ENCODE measurements at places on chromosomes 6 and 20. TPM values are rescaled to one million over a fixed set of nuclear protein-coding genes. Genes with fewer than 3 reads are reported as not detected.

GRCh38 chr6:74853991-74854390 is 351.9 kb downstream of the COL12A1 start:
- DNase-seq: no peak

DNA sequence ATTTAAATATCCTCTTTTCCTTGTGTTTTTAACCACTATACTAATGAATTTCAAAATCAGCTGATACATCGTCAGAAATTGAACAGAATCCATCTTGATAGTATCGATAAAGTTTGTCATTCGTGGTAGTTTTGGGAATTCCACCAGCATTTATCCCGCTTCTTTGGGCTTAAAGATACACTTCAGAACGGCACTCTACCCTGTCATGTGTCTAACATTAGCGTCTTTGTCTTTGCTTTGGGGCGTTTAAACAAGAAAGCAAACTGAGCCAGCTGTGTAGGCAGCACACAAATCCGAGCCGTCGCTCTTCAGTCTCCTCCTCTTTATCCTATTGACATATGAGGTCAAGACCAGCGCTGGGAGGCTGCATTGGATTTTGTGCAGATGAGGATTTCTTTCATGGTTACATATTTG is 27.5 kb upstream of the NHSL1 start:
- DNase-seq: no peak

DNA sequence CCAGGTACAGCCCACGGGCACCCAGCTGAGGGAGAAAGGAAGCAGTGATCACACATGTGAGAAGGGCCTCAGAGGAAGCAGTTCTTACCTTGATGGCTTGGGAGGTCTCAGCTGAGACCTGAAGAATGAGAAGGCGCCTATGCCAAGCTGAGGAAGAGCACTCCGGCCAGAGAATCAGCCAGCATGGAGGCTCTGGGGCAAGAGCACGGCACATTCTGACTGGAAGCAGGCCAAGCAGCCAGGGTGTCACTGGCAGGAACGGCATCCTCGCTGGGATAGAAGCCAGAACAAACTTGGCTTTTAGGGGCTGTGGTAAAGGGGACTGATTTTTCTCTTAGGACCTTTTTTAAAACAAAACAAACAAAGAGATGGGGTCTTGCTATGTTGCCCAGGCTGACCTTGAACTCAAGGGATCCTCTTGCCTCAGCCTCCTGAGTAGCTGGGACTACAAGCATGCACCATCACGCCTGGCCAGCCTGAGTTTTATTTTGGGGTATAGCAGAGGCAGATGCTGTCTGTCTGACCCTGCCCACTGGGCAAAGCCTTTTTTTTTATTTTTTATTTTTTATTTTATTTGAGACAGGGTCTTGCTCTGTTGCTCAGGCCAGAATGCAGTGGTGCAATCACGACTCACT is 17.6 kb downstream of the GHRH start:
- DNase-seq: no peak

SPATA25 gene
- 7.6 TPM for total RNA-seq

ZC3H12D gene
- total RNA-seq: 1.4 TPM

CLPSL1 gene
- total RNA-seq: not detected
